NCI-H1436 (cell line): ENCODE measurements at places on chromosomes 4 and X.

DNA sequence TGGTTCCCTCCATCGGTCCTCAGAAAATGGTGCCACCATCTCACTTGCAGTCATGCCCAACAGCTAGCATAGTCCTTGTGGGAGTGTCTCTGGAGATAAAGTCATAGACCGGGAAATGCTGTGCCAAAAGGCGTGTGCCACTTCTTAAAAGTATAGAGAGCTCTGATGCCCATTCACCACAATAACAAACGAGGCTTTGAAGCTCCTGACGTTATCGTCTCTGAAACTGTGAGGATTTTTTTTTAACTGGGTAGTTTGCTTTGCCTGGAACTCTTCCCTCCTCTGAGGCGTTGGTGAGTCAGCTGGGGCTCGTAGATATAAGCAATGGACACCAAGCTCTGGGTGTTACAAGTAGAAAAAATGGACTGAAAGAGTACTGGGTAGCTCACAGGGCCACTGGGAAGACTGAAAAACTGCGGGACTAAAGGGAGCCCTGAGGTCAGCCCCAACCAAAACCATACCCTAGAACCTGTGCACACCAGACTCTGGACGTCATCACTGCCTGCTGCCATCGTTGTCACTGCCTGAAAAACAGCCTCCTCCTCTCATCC is 89.4 kb upstream of the TRIM2 start:
- no peak for DNase-seq

- no peak for DNase-seq
These were observed 287.5 kb downstream of the CAMK2D start for GRCh38 chr4:113474017-113474416.

- no peak for DNase-seq
These were observed 135.7 kb downstream of the GPC3 start for GRCh38 chrX:133849676-133850075.

DNA sequence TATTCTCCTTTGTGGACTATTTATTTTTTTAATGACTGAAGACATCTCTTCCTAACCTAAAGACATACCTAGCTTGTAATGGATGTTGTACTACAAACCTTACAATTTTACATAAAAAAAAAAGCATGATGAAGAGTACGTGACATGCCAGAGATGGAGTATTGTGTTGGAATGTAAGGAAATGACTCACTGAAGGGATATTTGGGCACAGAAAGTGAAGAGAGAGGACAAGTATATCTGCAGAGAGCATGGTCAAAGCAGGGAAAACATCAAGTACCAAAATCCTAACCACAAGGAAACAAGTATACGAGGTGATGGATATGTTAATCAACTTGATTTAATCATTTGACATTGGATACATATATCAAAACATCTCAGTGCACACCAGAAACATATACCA is 1051.4 kb upstream of the PRKX start:
- no peak for DNase-seq

DNA sequence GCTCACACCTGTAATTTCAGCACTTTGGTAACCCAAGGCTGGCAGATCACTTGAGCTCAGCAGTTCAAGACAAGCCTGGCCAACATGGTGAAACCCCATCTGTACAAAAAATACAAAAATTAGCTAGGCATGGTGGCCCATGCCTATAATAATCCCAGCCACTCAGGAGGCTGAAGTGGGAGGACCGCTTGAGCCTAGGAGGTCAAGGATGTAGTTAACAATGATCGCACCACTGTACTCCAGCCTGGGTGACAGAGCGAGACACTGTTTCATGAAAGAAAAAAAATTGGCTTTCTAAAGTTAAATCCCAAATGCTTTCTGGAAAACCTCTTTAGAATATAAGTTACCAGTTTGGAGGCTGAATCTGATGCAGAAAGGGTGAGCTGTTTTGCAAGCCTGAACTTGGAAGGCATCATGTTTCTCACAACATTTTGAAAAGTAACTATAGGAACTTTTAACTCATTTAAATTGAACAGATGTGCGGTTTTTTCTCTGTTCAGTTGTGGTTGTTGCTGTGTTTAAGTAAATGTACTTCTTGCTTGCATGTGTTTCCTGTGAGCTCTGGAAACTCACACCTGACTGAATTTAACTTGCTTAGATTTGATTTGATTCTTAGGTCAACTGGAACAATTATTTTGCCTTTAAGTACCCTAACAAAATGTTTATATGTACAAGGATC is 39.8 kb upstream of the TMEM131L start:
- DNase-seq = no peak

DNA sequence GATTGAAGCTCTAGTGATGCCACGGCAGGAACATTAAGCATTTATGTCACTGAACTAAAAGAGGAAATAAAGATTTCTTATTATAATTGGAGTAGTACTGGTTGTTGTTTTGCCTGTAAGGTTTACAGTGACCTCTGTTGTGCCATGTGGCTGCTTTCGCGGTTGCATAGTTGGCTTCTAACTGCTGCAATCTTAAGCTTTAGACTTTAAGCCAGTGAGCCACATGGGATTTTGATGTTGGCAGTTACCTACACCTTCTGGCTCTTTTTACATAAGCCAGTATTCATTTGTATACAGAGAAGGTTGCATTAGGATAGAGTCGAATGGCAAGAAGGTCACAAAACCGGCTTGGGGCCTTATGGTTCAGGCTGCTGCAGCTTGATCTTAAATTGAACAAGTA is 1311.6 kb downstream of the RAPGEF2 start:
- no peak for DNase-seq

GRCh38 chrX:56233682-56234081 is 1.5 kb downstream of the KLF8 start:
- no peak for DNase-seq

DNA sequence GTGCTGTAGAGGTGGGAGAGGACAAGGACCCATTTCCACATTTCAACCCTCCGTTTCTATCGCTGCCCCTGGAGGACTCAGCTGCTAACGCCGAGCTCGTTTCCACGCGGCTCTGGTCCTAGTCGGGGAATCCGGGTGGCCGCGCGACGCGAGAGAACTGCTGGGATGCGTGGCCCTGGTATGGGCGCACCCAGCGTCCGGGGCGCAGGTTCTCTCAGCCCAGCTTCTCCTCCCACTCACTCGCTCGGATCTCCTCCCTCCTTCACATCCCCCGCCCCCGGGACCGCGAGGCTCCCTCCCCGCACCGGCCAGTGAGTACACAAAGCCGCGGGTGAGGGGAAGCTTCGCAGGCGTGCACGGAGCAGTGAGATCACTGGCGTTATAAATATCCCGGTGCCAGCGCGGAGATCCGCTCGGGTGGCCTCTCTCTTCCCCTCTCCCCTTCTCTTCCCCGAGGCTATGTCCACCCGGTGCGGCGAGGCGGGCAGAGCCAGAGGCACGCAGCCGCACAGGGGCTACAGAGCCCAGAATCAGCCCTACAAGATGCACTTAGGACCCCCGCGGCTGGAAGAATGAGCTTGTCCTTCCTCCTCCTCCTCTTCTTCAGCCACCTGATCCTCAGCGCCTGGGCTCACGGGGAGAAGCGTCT is at the start of gene FGF5:
Gene FGF5, plus strand, starts transcription at position 412 of the 649 bp plus-strand sequence. Its CDS starts 161 bp downstream, at position 573.
- DNase-seq = peak; percentile 76

DNA sequence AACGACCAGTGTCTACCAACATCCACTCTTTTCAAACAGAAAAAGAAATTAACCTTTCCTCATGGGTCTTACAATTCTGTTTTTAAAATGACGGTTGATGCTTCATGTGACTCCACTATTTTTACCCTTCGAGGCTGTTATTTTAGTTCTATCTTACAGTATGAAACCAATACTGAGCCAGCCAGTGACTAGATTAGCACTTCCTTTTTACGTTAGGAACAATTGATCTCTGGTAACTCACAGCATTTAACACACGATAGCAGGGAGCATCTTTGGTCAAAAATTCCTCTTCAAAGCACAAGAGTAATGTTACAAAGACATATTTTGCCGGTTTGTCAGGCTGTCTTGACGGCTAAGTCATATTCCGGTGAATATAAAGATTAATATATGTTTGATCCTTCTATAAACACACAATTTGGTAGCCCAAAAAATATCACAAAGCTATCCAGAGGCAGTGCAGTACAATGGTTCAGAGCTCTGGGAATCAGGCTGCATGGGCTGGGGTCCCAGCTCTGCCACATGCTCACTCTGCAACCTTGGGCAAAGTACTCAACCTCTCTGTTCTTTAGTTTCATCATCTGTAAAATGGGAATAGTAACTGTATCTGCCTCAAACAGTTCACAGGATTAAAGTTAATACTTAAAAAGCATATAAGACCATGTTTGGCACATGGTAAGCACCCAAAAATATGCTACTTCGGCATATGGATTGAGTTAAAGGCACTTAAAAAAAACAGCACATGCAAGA is 62.9 kb upstream of the TXK start:
- DNase-seq = no peak

- no peak for DNase-seq
These were observed 201.5 kb upstream of the FAM241A start for GRCh38 chr4:111943796-111944203.

GRCh38 chr4:184583738-184584502 is 65.3 kb downstream of the CASP3 start:
- DNase-seq = no peak

DNA sequence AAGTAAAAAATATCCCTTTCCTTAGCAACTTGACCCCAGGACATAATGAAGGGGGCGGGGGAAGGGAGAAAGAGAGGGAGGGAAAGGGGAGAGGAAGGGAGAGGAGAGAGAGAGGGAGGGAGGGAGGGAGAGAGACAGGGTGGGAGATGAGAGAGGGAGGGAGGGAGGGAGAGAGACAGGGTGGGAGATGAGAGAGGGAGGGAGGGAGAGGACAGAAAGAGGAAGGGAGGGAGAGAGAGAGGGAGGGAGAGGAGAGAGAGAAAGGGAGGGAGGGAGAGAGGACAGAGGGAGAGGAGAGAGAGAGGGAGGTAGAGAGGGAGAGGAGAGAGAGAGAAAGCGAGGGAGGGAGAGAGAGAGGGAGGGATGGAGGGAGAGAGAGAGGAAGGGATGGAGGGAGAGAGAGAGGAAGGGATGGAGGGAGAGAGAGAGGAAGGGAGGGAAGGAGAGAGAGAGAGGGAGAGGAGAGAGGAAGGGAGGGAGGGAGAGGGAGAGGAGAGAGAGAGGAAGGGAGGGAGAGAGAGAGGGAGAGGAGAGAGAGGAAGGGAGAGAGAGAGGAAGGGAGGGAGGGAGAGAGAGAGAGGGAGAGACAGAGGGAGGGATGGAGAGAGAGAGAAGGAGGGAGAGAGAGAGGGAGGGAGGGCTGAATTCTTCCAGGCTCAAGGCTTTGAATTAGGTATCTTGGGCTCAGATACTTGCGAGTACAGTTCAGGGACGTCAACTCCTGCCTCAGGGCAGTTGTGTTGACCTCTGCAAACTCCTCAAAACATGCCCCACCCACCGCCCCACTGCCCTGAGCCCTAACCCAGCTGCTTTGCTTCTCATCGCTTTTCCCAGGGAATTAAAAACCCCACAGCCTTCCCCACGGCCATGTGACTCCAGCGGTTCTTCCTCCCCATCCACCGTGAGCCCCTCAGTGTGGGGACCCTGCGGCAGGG is 40.0 kb upstream of the ADRA2C start:
- DNase-seq = no peak

GRCh38 chr4:186942758-186943377 is 219.2 kb upstream of the FAT1 start:
- no peak for DNase-seq

GRCh38 chr4:23856630-23857029 is 33.2 kb downstream of the PPARGC1A start:
- DNase-seq = no peak

GRCh38 chr4:188228279-188228678 is 89.0 kb downstream of the TRIML1 start:
- no peak for DNase-seq

GRCh38 chr4:139907001-139907809 is 241.6 kb downstream of the MGST2 start:
- no peak for DNase-seq

- no peak for DNase-seq
These were observed 23.8 kb downstream of the AMMECR1 start for GRCh38 chrX:110294087-110294486.

DNA sequence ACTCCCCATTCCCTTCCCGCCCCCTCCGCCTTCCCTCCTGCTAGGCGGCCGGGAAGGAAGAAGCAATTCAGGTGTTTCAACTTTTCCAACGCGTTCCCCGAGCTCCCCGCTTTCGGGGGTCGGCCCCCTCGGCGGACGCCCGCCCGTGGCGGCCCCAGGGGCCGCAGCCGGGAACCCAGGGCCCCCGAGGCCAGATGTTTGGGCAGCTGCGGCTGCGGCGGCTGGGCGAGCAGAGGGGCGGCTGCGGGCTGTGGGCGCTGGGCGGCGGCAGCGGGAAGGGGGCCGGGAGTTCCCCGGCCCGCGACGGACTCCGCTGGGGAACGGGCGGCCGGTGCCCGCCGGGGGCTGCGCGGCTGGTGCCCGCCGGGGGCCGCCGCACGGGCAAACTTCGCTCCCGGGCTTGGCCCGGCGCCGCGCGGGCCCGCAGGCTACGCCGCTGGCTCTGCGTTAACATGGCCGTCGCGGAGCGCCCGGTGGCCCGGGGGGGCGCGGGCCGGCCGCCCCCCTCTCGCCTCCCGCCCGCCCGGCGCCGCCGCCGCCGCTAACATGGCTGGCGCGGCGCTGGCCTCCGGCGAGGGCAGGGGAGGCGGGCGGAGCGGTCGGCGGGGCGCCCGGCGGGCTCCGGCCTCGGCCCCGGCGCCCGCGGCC is 510 bp downstream of the HMGB3 start:
- no peak for DNase-seq

DNA sequence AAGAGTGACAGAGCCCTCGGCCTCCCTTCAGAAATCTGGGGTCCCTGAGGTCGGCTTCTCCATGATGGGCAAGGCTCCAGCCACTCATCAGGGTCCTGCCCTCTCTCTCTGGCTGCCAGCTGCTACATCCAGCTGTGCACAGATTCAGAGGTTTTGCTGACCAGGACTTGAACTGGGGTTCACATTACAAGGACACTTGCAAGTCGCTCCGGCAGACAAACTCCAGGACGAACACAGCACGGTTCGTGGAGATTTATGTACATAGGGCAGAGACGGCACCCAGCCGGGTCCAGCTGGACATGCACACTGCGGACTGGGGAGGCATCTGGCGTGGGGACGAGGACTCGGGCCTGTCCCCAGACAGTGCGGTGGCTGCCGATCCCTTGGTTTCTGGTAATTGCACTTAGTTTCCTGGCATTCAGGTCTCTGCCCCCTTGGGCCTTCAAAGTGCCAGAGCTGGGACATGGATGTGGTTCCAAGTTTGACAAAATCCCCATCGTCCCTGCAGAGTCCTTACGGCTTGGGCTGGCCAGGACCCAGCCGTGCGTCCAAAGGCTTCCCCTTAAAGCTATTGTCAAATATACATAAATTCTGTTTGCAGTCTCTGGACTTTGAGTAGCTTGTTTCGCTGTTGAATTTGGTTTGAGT is 6.2 kb upstream of the C4orf50 start:
- no peak for DNase-seq

GRCh38 chr4:151260526-151260925 is 16.4 kb upstream of the PRSS48 start:
- no peak for DNase-seq

DNA sequence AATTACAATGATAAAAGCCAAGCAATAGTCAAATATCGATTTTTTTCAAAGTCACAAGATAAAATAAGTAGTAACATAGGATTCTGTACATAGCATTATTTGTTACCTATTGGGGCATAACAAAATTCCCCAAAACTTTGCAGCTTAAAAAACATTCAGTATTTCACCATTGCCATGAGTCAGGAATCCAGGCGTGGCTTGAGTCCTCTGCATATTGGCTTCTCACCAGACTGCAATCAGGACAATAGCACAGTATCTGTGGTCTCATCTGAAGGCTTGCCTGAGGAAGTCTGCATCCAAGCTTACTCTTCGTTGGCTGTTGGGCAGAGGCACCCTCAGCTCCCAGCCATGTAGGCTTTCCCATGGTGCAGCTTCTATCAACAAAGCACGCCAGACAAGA is 6.2 kb upstream of the CTBP1 start:
- no peak for DNase-seq
